CD4-positive, alpha-beta T cell (primary cell): ENCODE measurements at places on chromosomes 4 and X.
A peak's percentile ranks its signal among the peaks of the same experiment; 100 is the strongest.

GRCh38 chr4:26326791-26327190 is 6.0 kb downstream of the RBPJ start:
- DNase-seq: no peak

GRCh38 chr4:23269566-23269965 is 576.8 kb downstream of the GBA3 start:
- no peak for DNase-seq

DNA sequence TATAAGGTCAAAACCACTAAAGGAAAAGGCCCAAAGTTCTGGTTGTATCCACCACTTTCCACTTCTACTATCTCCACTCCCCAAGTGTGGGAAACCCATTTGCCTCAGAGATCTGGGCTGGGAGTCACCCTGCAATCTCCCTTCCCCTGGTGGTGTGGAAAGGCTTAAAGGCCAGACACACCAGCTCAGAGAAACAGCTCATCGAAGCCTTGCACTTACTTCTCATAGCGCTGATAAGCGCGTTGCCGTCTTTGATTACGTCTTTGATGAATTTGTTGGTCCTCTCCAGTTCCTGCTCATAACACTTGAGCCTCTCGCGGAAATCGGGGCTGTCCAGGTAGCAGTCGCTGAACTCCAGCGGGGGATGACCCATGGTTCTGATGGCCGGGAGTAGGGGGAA is 647 bp downstream of the OPHN1 start:
- DNase-seq: no peak

- no peak for DNase-seq
These were observed 98.9 kb downstream of the SPRY1 start for GRCh38 chr4:123495530-123495929.

- no peak for DNase-seq
These were observed 108.6 kb downstream of the PPP3CA start for GRCh38 chr4:101238706-101239105.

DNA sequence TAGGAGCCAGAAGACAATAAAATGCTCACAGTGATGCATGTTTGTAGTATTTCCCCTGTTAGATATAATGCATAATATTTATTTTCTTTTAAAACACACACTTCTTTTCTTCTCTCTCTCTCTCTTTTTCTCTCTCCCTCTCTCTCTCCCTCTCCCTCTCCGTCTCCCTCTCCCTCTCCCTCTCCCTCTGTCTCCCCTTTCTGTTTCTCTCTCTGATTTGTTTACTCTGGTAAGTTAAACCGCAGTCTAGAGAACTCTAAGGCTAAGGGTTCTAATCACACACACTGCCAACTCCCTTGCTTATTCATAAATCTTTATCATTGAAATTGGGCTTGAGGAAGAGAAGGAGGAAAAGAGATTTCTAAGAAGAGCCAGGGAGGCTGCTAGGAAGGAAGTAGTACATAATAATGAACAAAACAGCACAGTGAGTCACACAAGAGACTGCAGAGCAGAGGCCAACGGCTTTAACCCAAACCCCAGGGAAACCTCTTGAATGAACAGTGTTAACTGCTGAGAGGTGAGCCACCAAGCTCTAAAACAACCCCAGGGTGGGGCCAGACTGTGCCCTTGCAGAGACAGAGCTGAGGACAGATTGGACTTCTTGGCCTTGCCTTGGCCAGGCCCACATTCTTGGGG is 9.1 kb upstream of the PHOX2B start:
- DNase-seq: no peak

DNA sequence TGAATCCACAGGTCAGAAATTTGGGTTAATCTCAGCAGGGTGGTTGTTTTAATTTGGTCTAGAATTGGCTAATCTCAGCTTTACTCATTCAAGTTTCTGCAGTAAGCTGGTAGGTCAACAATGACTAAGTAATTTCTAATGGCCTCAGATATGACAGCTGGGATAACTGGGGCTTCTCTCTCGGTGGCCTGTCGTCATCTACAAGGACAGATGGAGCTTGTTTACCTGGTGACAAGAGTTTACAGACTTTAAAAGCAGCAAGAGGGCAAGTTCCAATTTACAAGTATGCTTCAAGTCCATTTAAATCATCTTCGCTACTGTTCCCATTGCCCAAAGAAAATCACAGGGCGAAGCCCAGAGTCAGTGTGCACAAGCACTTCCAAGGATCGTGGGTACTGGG is 453.9 kb downstream of the PDHA2 start:
- no peak for DNase-seq

GRCh38 chr4:104976262-104976661 is 170.4 kb upstream of the TET2 start:
- DNase-seq: no peak

GRCh38 chr4:170729236-170729635 is 639.5 kb upstream of the AADAT start:
- no peak for DNase-seq

- DNase-seq: no peak
These were observed 882.6 kb upstream of the GRIA3 start for GRCh38 chrX:122301491-122301890.

DNA sequence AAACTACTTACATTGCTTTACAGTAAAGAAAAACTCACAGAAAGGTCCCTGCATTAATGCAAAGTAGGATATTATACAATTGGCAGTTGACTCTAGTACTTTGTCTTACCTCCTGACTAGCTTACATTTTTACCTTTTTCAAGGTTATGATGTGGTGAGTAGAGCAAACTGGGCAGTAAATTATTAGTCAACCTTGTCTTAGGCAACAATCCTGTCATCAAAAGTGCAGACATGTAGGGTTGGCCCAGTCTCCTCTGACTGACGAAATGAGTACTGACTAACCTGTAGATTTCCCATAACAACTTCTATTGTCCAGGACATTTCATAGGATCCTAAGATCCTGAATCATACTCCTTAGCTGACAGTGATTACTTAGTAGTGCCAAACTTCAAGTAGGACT is 142.0 kb upstream of the NUDT6 start:
- no peak for DNase-seq

GRCh38 chrX:40933132-40933705 is 152.0 kb upstream of the USP9X start:
- DNase-seq: no peak

DNA sequence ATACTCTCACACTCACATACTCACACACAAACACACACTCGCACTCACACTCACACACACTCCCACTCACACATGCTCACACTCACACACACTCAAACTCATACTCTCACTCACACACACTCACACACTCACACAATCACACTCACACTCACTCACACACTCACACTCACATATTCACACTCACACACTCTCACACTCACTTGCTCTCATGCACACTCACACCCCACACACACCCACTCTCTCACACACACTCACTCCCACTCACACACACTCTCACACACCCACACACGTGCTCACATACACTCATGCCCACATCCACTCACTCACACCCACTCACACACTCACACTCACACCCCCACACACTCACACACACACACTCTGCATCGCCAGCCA is 4.9 kb upstream of the ATP2B3 start:
- DNase-seq: no peak

- DNase-seq: no peak
These were observed 329.4 kb upstream of the PCDH18 start for GRCh38 chr4:137861682-137862081.

DNA sequence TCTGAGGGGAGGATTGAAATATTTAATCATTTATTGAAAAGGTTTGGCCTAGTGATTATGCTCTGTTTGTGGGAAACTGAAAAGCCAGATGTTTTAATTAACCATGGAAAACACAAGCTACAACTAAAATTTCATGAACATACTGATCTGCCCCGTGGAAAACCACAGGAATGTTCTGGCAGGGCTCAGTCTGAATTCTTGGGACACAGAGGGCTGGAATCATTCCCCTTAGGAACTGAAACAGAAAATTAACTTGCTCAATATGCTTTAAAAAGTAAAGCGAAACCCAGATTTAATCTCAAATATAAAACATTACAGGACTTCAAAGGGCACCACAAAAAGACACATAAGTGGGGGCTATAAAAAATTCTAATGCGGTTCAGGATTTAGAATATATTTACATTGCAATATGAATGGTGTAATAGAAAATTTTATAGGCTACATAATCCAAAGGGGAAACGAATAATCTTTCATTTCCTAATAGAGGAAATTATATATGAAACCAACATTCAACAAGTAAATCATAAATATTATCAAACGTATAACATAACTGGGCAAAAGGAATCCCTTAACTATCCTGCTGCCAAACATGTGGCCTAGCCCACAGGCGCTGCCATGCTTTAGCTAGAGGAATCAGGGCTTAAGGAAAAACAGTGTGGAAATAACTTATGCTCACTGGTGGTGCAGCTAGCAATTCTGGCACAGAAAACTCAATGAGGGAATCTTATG is 70.9 kb downstream of the APBB2 start:
- DNase-seq: no peak

DNA sequence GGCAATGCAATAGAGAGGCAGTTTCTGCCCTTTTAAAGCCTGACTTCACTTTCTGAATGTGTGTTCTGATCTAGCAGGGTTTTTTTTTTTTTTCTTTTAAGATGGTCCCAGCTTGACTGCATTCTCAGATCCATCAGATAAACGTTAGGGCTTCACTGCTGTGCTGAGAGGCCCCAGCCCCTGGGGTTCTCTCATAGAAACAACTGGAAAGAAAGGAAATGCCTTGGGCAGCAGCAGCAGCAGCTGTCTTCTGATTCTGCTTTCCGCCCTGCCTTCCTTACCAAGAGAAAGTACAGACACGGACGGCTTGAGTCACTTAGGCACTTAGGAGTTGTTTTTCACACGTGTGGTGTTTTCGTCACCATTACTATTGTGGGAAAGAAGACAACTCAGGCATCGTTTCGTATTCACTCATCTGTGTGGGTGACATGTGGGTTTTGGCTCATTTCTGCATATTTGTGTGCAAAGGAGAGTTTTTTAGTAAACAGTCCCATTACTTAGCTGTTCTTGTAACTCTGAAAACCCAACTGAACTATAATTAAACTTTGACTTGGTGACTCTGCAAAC is 172.0 kb downstream of the PTTG2 start:
- peak; percentile 84 for DNase-seq

DNA sequence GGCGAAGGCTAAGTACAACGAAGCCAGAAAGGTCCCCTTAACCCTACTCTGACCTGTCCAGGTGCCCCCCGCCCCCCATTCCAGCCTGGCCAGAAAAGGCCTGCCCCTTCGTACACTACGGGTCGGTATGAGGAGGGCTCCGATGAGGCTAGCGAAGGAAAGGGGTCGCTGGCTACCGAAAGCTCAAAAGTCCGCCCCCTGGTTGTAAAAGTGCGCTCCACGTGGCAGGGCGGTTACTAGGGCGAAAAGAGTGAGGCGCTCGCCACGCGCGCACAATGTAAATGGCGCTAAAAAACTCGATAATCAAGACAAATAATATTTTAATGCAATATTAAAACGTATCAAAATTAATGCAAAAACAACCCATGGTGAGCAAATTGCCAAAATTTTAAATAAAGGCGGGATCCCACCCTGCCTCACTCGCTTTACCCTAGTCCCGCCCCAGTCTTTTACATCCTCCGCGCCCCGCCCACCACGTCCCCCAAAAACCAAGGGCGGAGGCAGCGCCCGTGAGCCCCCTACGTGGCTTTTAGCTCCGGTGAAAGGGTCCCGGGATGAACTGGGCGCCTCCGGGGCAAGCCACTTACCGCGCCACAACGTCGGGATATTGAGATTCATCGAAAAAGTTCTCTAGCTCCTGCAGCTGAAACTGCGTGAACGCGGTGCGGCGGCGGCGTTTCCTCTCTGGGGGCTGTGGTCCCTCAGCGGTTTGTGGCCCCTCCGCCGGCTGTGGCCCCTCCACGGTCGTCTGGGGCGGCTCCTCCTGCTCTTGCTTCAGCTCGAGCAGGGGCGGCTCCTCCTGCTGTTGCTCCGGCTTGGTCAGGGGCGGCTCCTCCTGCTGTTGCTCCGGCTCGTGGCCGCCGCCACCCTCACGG is 929 bp downstream of the ESX1 start:
- DNase-seq: no peak

- no peak for DNase-seq
These were observed 1.4 kb upstream of the LGI2 start for GRCh38 chr4:25032126-25032525.

DNA sequence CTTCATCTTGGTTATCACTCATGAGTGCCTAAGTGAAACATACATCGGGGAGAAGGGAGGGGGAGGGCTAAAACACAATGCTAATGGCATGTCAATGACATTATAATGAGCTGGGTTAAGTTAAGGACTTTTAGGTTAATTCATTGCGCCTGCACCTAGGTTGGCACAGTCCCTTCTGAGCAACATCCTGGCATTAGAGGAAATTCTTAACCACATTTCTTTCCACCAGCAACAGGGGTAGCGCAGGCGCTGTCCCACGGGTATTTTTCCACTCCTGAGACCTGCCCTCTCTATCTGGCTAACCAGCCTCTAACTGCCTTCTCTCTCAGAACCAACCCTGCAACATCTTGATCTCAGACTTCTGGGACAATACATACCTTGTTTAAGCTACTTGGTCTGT is 39.0 kb upstream of the PROM1 start:
- DNase-seq: no peak

- DNase-seq: no peak
These were observed 651.9 kb upstream of the PCDH7 start for GRCh38 chr4:30068234-30068633.

- no peak for DNase-seq
These were observed 552.6 kb downstream of the PPARGC1A start for GRCh38 chr4:23337292-23337691.

DNA sequence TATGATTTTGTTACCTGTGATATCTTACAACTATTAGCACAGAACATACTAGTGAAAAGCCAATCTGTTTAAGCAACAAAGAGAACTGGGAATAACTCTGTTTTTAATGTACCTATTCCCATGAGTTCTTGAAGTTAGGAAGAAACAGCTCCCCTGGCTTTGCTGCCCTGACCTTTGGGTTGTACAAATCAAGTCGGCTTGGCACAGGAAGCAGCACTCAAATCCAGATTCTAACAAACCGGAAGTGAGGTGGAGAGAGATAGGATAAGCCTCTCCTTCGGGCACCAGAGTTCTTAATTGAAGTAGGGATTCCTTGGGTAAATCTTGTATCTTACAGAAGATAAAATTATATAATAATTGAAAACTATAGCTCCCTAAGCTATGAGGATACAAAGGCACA is 144.8 kb upstream of the CPEB2 start:
- DNase-seq: no peak

DNA sequence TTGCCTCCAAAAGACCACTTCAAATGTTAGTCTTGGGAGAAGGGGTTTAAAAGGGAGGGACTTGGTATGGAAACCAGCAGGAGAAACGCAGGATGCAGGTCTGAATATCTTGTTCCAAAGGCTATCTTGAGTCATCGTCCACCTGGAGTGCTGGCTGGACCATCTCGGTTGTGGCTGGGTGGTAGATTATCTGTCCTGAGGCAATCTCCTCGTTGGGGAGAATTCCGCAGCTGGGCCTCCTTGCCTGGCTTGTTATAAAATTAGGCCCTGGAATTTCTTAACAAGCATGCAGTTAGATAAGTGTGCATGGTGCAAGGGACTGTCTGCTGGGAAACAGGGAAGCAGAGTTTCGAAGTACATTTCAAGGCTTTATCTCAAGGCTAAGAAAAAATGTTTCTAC is 2045.7 kb upstream of the TENM3 start:
- no peak for DNase-seq

GRCh38 chr4:79023799-79024770 is 84.8 kb upstream of the PAQR3 start:
- no peak for DNase-seq

GRCh38 chr4:181890911-181891310 is 352.3 kb upstream of the TENM3 start:
- no peak for DNase-seq

GRCh38 chr4:1082215-1083182 is 30.9 kb downstream of the RNF212 start:
- no peak for DNase-seq
